Activated CD4-positive, alpha-beta T cell treated with anti-CD3 and anti-CD28 coated beads, Interleukin-2, amount 50 U/mL, for 24 hours (primary cell): ENCODE measurements at places on chromosomes 12 and 14.

GRCh38 chr12:57780284-57780897 is 2.2 kb upstream of the TSFM start:
- no peak for DNase-seq

- peak; percentile 67 for DNase-seq
Observed at GRCh38 chr12:69900720-69901131, 75.7 kb downstream of the MYRFL start.

DNA sequence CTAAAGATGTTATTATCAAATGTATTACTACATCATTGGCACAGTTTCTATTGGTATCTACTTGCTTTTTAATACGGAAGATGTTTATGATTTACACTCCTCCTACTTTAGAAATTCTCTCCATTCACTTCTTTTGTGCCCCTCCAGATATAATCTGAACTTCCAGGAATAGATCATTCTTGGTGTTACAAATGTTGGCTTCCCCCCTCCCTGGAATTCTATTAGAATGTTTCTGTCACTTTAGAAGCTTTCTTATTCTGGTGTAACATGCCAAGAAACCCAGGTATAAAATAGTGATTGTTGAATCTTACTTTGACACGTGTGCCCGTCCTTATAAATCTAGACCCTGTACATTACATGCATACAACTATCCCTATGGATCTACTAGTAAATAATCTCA is 1.2 kb upstream of the WDR20 start:
- DNase-seq, result no peak

DNA sequence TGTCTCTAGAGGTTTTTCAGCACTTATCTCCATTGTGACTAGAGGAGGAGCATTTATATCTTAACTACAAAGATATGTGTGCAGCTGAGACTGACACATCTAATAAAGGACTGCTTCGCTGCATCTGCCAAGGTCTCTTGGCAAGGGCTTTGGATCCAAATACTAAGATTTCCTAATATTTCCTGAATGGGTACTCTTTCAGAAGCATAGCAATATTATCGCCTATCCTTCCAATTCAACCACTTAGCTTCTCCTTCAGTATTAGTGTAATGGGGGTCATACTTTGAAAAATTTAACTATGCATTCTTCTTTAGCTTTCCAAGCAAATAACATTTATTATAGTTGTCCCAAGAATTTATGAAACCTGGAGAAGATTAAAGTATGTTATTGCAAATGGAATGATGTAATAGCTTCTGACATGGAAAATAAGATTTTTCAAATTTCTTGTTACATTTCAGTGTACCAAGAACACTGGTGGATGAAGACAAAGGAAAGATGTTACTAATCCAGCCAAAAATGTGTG is 243.0 kb upstream of the PDE3A start:
- no peak for DNase-seq

DNA sequence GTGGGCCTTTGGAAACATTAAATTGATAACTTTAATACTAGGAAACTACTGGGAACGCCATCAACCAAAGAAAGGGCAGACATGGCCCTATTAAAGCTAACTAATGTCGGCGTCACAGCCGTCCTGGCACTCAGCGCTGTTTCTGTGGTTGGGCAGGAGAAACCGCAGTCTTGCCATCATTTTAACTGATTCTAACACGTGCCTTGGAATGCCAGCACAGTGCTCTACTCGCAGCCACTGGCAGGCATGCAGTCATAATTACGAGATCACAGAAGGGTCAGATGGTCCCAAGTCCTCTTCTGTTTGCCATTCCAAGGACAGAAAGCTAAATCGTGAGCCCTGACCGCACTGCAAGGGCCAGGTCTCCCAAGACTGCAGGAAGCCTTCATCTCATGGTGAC is 75.2 kb downstream of the RIMBP2 start:
- DNase-seq, result no peak

DNA sequence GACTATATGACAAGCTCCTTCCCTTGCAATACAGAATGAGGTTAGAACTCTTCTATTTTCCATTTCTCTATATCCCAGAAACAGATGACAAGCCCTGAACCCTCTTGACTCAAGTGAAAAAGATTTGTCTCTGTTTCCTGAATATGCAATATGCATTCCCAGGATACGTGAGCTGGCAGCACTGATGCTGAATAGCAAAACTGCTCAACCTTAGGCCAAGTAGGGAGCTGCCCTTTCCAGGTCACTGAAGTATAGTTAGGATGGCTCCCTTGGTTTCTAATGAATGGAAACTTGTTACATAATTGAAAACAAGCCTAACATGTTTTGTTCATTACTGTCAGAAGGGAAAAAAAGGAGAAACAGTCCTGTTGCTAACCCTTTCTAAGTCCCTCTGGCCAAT is 47.9 kb upstream of the PLEKHG7 start:
- DNase-seq, result no peak

DNA sequence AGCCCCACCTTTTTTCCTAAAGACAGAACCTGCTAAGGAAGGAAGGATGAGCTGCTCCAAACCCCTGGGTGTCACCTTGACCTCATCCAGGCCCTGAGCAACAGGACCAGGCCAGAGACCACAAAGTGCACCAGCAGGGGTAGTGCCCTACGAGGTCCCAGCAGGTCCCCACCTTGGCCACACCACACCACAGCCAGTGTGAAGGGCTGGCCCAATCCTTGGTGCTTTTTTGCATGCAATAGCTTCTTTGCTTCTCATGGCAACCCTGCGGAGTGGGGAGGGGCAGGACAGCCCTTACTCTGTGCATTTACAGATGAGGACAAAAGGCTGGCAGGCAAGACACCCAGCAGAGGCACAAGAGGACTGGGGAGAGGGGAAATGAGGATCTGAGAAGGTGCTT is 352.6 kb downstream of the BCL11B start:
- no peak for DNase-seq

DNA sequence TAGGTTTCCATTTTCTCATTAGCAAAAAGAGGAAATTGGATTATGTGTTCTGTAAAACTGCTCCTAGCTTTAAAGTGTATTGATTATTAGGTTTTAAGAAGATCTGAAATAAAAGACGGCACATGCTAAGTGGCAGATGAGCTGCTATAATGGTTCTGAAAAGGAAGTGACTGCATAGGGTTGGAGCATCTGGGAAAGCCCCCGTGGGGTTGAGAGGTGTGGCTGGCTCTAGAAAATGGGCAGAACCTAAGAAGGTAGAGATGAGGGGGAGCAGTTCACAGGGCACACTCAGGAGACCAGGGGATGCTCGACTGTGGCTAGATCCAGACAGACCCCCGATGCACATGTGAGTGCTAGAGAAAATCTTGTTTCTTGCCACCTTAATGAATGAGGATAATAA is 1.9 kb downstream of the IFNG-AS1 start:
- no peak for DNase-seq

GRCh38 chr12:93184672-93185368 is 192.9 kb upstream of the NUDT4 start:
- no peak for DNase-seq

- DNase-seq, result no peak
Observed at GRCh38 chr14:73888460-73888725, 1.7 kb downstream of the ZNF410 start.

GRCh38 chr12:50005175-50005574 is 20.1 kb downstream of the RACGAP1 start:
- no peak for DNase-seq

GRCh38 chr14:55701638-55702037 is 121.6 kb downstream of the KTN1 start:
- DNase-seq, result no peak

DNA sequence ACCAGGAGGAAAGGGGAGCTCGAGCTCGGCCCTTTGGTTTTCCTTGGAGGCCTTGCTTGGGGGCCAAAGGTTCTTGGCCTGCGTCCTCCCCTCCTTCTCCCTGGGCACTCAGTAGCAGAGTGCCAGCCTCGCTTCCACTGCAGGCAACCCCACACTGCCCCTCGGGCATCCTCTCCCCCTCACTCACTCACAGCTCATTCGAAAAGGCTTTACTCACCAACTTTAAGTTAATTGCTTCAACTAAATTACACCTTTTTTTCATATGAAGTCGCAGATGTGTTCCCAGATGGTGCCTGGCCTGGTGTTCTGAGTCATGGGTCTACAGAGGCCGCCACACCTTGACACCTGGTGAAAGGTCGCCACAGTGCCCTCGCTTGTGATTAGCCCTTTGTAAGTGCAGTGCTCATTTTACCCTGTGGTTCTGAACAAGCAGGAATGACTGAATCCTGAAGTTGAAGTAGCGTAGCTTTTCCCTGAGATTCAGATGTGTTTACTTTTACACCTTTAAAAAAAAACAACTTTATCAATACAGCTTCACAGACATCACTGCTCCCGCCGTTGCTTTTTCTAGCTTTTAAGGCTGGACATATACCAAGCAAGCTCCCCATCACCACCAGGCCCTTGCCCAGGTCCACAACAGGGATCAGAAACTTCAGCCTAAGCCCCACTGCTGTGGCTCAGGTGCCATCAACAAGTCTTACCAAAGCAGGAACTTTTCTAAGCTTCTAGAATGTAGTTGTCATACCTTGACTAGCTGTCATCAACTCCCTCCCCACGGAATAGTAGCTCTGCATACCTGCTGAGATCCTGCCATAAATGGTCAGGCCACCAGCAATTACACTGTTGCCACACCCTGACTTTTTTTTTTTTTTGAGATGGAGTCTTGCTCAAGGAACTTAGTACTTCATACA is 20.3 kb upstream of the ADIPOR2 start:
- no peak for DNase-seq

GRCh38 chr12:26369588-26369987 is 174.2 kb downstream of the SSPN start:
- DNase-seq, result no peak

- no peak for DNase-seq
Observed at GRCh38 chr12:91717804-91718203, 427.8 kb downstream of the BTG1 start.
